Liver (tissue), 10 donors: ENCODE measurements at places on chromosomes 6 and 20. TPM values are rescaled to one million over a fixed set of nuclear protein-coding genes. Genes with fewer than 3 reads are reported as not detected.

The ZC3H12D gene
- 0.07 TPM for polyA plus RNA-seq

The SLCO4A1 gene
- polyA plus RNA-seq, result 4.3 TPM

The HTR1E gene
- polyA plus RNA-seq, result not detected

The NFYA gene
- 2.2 TPM for polyA plus RNA-seq

The PIGT gene
- polyA plus RNA-seq, result 64.5 TPM

The MLN gene
- not detected for polyA plus RNA-seq

The POM121L2 gene
- polyA plus RNA-seq, result not detected

The HLA-B gene
- 864 TPM for polyA plus RNA-seq

The BTNL2 gene
- not detected for polyA plus RNA-seq

The CYP39A1 gene
- 12.0 TPM for polyA plus RNA-seq

The PAX1 gene
- not detected for polyA plus RNA-seq

The HRH3 gene
- not detected for polyA plus RNA-seq

The VWA7 gene
- polyA plus RNA-seq, result 1.0 TPM
